Lower lobe of right lung (tissue), 2 donors: ENCODE measurements at places on chromosomes 6 and 20. TPM values are rescaled to one million over a fixed set of nuclear protein-coding genes. Genes with fewer than 3 reads are reported as not detected.

- no peak for DNase-seq
- no peaks in the 10 kb centered on the region for H3K36me3 ChIP-seq
- H3K27me3 ChIP-seq = no peaks in the 10 kb centered on the region
- H3K27ac ChIP-seq = no peak overlapping the region
- no peaks in the 10 kb centered on the region for H3K4me1 ChIP-seq
Observed at GRCh38 chr6:22079783-22080182, 217.1 kb downstream of the PRL start.

GRCh38 chr6:157436219-157436943, 55.4 kb downstream of the ZDHHC14 start:
- no peaks in the 10 kb centered on the region for H3K36me3 ChIP-seq
- no peak overlapping the region for H3K4me3 ChIP-seq
- H3K27ac ChIP-seq = no peak overlapping the region
- H3K27me3 ChIP-seq = no peaks in the 10 kb centered on the region

- H3K4me1 ChIP-seq = no peaks in the 10 kb centered on the region
- no peak overlapping the region for H3K4me3 ChIP-seq
- no peaks in the 10 kb centered on the region for H3K36me3 ChIP-seq
- H3K27ac ChIP-seq = no peak overlapping the region
- H3K27me3 ChIP-seq = no peaks in the 10 kb centered on the region
Observed at GRCh38 chr20:12291386-12291785, 373.7 kb downstream of the BTBD3 start.

FAM209A gene
- total RNA-seq = 0.71 TPM

PHACTR1 gene
- 91.0 TPM for total RNA-seq

GRCh38 chr6:148800536-148800935, 53.7 kb downstream of the UST start:
- no peak for DNase-seq
- H3K27me3 ChIP-seq = no peaks in the 10 kb centered on the region
- no peak overlapping the region for H3K4me3 ChIP-seq
- no peaks in the 10 kb centered on the region for H3K36me3 ChIP-seq
- H3K27ac ChIP-seq = no peak overlapping the region

- no peak overlapping the region for H3K27ac ChIP-seq
- H3K27me3 ChIP-seq = peaks cover 3% of the 10 kb centered on the region
- DNase-seq = no peak
- H3K4me1 ChIP-seq = no peaks in the 10 kb centered on the region
- H3K4me3 ChIP-seq = no peak overlapping the region
Observed at GRCh38 chr20:23928788-23929187, 49.2 kb upstream of the CST5 start.

DNA sequence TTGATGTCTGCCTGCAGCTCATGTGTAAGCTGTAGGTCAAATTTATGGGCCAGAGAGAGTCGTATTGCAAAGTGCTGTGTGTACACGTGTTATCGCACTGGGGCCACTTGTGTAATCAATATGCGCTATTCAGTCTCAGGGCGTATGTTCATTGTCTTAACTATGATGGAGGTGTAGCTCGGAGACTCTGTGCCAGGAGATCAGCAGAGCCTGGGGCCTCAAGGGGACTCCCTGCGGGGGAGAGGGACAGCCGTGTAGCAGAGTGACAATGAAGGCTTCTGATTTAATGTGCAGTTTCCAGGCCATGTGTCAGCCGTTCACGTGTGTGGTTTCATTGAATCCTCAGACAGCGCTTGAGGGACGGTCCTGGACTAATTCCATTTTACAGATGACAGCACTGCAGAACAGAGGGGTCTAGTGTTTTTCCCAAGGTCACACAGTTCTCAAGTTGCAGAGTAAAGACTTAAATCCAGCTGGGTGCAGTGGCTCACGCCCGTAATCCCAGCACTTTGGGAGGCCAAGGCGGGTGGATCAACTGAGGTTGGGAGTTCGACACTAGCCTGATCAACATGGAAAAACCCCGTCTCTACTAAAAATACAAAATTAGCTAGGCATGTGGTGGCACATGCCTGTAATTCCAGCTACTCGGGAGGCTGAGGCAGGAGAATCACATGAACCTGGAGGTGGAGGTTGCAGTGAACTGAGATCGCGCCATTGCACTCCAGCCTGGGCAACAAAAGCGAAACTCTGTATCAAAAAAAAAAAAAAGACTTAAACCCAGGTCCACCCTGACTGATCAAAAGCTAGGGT, 242.5 kb downstream of the PREX1 start:
- no peak overlapping the region for H3K4me3 ChIP-seq
- H3K36me3 ChIP-seq = no peaks in the 10 kb centered on the region
- DNase-seq = no peak
- no peak overlapping the region for H3K27ac ChIP-seq
